Activated T-helper 2 cell treated with anti-CD3 and anti-CD28 coated beads, Interferon-gamma antibody, Interleukin-2, Interleukin-4, amounts not matched to agents 10 μg/mL and 5 μg/mL and 100 μg/mL, durations not matched to agents 14 hours and 24 hours and 36 hours (primary cell): ENCODE measurements at places on chromosomes 5 and 9. TPM values are rescaled to one million over a fixed set of nuclear protein-coding genes. Genes with fewer than 3 reads are reported as not detected.

- no peaks in the 10 kb centered on the region for H3K4me1 ChIP-seq
- no peaks in the 10 kb centered on the region for H3K36me3 ChIP-seq
- no peak overlapping the region for H3K27ac ChIP-seq
- H3K4me3 ChIP-seq = no peak overlapping the region
Measured at GRCh38 chr5:69502367-69502766, 9.8 kb downstream of the OCLN start.

- DNase-seq = no peak
- H3K27me3 ChIP-seq = peaks cover 25% of the 10 kb centered on the region
- H3K27ac ChIP-seq = no peak overlapping the region
- H3K36me3 ChIP-seq = no peaks in the 10 kb centered on the region
- H3K4me3 ChIP-seq = no peak overlapping the region
- H3K4me1 ChIP-seq = peaks cover 2% of the 10 kb centered on the region
Measured at GRCh38 chr5:173301695-173302545, 26.3 kb downstream of the STC2 start.

DNA sequence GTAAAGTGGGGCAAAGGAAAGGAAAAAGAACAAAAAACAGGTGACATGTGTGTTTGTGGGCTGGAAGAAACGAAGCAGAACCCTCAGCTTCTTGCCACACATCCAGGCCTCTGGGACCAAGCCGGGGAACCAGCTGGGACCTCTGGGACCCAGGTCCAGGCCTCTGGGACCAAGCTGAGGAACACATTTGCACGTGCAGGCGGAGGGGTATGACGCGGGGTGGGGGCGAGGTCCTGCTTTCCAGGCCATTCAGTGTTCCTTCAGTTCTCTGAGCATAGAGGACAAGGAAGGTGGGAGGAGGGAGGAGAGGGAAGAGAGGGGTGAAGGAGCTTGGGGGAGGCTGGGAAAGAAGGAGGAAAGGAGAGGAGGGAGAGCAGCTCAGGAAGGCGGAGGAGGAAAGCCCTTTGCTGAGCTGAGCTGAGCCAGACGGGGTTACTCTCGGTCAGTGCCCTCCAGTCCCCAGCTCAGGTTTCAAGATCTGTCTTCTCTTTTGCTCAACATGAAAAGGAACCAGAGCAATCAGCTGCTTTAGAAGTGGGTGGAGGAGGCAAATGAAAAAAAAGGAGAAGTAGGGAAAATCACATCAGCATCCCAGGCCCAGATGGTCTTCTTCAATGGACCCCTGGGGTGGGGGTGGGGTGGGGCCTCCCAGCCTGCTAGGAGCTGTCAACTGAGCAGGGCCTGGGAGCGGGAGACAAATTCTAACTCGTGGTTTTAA is 59.1 kb downstream of the ABCA1 start:
- no peak overlapping the region for H3K27ac ChIP-seq
- DNase-seq = no peak
- no peaks in the 10 kb centered on the region for H3K4me1 ChIP-seq
- H3K4me3 ChIP-seq = no peak overlapping the region

GRCh38 chr9:115494393-115494792 is 376.4 kb upstream of the TNC start:
- no peak overlapping the region for H3K4me3 ChIP-seq
- no peaks in the 10 kb centered on the region for H3K4me1 ChIP-seq
- DNase-seq = no peak
- H3K27me3 ChIP-seq = peaks cover 2% of the 10 kb centered on the region

DNA sequence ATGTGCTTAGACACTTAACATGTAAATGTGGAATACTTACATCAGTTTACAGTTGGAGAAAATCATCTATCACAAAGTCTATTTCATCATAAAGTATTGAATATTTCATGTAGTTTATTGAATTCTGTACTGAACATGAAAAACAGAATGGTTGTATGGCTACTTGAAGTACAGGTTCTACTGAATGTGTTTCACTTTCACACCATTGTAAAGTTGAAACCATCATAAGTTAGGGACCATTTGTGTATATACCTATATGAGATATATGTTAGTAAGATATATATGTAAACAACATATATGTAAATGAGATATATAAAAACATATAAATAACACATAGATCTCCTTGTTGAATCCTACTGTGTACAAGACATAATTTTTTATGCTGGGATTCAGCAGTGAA is 63.0 kb upstream of the TAF11L2 start:
- no peaks in the 10 kb centered on the region for H3K27me3 ChIP-seq
- no peak overlapping the region for H3K4me3 ChIP-seq
- H3K4me1 ChIP-seq = no peaks in the 10 kb centered on the region
- H3K36me3 ChIP-seq = no peaks in the 10 kb centered on the region
- no peak for DNase-seq
- no peak overlapping the region for H3K27ac ChIP-seq

DNA sequence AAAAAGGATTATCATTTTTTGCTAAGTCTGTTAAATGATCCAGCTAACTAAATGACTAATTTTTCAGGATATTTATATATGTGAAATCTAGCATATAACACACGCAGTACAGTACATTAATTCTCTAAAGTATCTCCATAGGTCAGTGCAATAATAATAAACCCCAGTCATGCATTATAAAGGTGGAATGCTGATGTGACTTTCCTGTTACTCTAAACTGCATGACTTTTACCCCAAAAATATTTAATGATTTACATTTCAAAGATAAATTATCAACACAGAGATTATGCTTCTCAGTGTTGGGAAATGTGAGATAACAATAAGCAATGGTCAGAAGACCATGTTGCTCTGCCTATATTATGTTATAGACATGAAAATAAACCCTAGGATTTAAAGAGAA is 34.1 kb upstream of the PAM start:
- H3K36me3 ChIP-seq = no peaks in the 10 kb centered on the region
- H3K27me3 ChIP-seq = peaks cover 26% of the 10 kb centered on the region
- H3K27ac ChIP-seq = no peak overlapping the region

GRCh38 chr5:128252196-128252595 is 168.6 kb downstream of the SLC12A2 start:
- H3K4me1 ChIP-seq = no peaks in the 10 kb centered on the region
- no peak overlapping the region for H3K4me3 ChIP-seq
- H3K27me3 ChIP-seq = no peaks in the 10 kb centered on the region

GRCh38 chr5:126263591-126264184 is 159.5 kb upstream of the GRAMD2B start:
- no peak overlapping the region for H3K4me3 ChIP-seq
- DNase-seq = no peak
- H3K27ac ChIP-seq = no peak overlapping the region
- H3K27me3 ChIP-seq = no peaks in the 10 kb centered on the region

DNA sequence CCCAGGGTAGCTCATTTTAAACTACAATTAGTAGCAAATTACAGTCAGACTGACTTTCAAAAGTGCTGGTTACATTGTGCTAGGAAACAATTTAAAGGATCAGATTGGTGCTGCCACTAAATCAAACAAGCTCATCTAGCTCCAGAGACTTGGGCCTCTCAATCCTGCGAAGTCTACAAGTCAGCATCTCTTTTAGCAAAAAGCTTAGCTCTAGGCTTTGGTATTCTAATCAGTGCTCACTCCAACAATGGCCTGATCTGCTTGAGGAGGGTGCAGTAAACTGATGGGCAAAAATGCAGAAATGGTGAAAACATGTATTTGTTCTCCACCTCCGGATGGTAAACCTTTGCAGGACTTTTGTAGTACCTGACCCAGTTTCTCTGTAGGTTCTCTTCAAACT is 47.0 kb upstream of the SEMA6A start:
- DNase-seq = no peak
- H3K36me3 ChIP-seq = no peaks in the 10 kb centered on the region
- H3K4me1 ChIP-seq = no peaks in the 10 kb centered on the region
- no peaks in the 10 kb centered on the region for H3K27me3 ChIP-seq

DNA sequence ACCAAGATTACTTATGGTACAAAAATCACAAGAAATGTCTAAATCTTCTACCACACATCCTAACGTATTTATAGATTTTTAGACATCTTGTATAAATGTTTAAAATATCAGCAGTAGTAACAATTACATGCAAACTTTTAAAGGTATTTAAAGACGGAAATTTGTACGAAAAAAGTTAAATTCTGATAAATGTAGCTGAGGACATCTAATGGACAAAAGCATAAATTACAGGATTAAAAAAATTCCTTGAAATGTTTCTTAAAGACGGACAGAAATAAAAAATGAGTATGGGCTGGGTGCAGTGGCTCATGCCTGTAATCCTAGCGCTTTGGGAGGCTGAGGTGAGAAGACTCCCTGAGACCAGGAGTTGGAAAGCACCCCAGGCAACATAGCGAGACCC is 15.8 kb downstream of the ERCC8 start:
- no peaks in the 10 kb centered on the region for H3K4me1 ChIP-seq
- H3K36me3 ChIP-seq = peaks cover 6% of the 10 kb centered on the region
- H3K27ac ChIP-seq = no peak overlapping the region
- no peaks in the 10 kb centered on the region for H3K27me3 ChIP-seq

DNA sequence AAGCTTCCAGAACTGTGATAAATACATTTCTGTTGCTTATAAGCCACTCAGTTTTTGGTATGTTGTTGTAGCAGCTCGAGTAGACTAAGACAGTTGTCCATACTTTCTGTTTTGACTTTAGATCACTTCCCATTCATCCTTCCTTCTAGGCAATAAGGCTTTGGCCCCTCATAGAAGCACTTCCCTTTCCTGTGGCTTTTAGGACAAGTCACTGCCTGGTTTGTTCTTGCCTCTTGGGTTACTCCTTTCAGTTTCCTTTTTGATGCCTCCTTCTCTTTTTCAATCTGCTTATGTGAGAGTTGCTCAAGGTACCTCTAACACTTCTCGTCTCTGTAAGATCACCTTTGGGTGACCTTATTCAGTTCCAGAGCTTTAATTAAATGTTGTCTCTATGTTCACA is 72.4 kb upstream of the NTRK2 start:
- H3K4me3 ChIP-seq = no peak overlapping the region
- H3K27ac ChIP-seq = no peak overlapping the region
- no peaks in the 10 kb centered on the region for H3K27me3 ChIP-seq
- no peaks in the 10 kb centered on the region for H3K36me3 ChIP-seq

GRCh38 chr5:60148366-60148765 is 254.8 kb upstream of the PDE4D start:
- no peaks in the 10 kb centered on the region for H3K4me1 ChIP-seq
- no peak overlapping the region for H3K4me3 ChIP-seq
- no peaks in the 10 kb centered on the region for H3K27me3 ChIP-seq
- DNase-seq = no peak

DNA sequence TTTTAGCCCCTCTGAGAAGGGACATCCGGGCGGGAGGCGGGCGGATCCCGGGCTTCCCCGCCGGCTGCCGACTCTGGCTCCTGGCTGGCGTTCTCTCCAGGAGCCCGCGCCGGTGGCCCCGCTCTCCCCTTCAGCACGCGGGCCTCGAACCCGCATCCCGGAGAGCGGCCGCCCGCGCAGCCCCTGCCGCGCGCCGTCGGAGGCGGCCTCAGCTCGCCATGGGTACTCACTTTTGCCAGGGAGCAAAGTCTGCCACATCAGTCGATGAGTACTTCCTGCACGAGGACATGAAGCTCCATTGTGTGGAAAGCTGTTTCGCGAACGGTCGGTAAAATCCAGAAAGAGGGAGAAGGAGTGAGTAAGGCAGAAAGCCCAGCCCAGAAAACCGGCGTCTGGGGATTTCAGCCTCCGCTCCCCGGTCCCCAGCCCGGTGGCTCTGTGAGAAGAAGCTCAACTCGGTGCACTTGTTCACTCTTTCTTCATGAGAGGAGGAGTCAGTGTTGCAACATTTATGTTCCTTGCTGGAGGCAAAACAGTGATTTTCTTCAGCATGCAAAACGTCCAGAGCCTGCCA is at the start of gene PRLR:
TSS of gene PRLR (minus strand) at position 450 of the 574 bp plus-strand sequence. CDS start 140,867 bp downstream, outside the sequence.
- no peak within 1 kb of the TSS for H3K27ac ChIP-seq
- H3K4me1 ChIP-seq = peaks cover 7% of the 10 kb centered on the region
- no peak for DNase-seq
- peak within 1 kb of the TSS; percentile 6 for H3K4me3 ChIP-seq
- H3K27me3 ChIP-seq = peaks cover 43% of the 10 kb centered on the region
- no peaks in the 10 kb centered on the region for H3K36me3 ChIP-seq

DNA sequence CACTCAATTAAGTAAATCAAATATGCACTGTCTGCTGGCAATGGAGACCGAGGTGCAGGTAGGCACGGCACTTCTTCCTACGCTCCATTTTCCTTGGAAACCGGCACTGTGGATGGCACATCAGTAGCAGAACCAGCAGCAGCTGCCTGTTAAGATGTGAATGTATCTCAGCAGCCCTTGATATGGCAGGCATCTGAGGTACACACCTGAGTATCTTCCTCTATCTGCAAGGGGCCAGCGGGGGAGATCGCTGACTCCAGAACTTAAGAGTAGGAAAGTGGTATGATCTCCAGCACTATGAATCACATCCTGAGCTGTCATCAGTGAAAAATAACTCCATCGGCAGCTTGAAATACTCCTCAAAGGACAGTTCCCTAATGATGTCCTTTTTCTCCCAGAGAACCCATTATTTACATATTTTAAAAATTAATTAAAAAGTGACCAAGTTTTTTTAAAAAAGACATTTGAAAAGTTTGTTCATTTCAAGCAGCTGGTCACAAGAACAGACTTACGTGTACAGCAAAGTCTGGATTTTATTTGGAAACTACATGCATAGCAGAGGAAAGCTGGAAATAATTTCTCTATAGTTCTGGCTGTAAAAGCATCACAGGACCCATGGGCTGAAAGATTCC is 97.1 kb downstream of the ADAMTS12 start:
- H3K27ac ChIP-seq = no peak overlapping the region
- no peaks in the 10 kb centered on the region for H3K27me3 ChIP-seq

DNA sequence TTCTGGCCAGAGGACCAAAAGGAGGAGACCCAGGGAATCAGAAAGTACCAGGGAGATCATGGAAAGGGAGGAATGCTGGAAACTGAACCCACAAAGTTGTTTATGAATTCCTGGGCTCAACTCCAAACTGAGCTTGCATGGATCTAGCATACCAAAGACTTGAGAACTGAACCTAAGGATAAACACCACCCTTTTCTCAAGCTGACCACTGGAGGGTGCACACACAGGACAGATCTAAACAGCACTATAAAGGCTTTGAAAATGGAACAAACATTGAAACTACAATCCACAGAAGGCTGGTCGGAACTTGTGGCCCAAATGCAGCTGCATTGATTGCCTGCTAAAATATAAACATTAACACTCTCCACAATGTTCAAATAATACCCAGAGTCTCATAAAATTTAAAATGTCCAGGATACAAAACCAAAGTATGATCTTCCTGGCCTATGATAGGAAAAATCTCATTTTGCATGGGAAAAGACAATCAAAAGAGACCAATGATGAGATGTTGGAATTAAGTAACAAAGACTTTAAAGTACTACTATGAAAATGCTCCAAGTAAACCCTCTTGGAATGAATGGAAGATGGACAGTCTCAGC is 15.6 kb upstream of the IRF1 start:
- no peak overlapping the region for H3K27ac ChIP-seq
- no peak overlapping the region for H3K4me3 ChIP-seq
- H3K36me3 ChIP-seq = no peaks in the 10 kb centered on the region
- no peak for DNase-seq

- no peaks in the 10 kb centered on the region for H3K4me1 ChIP-seq
- DNase-seq = peak; percentile 41
- no peak overlapping the region for H3K27ac ChIP-seq
- peaks cover 4% of the 10 kb centered on the region for H3K27me3 ChIP-seq
- H3K36me3 ChIP-seq = no peaks in the 10 kb centered on the region
- H3K4me3 ChIP-seq = no peak overlapping the region
Measured at GRCh38 chr9:136629879-136630661, 32.6 kb upstream of the EGFL7 start.

ZDHHC11 gene
- total RNA-seq = 10.5 and 11.9 TPM in 2 replicates

INSYN2B gene
- not detected in 2 replicates for total RNA-seq
